Stimulated activated CD4-positive, alpha-beta T cell treated with anti-CD3 and anti-CD28 coated beads, Interleukin-1b, Interleukin-23, amount 100 ng/mL, for 1 hour (primary cell): ENCODE measurements at places on chromosomes 1 and 21.

DNA sequence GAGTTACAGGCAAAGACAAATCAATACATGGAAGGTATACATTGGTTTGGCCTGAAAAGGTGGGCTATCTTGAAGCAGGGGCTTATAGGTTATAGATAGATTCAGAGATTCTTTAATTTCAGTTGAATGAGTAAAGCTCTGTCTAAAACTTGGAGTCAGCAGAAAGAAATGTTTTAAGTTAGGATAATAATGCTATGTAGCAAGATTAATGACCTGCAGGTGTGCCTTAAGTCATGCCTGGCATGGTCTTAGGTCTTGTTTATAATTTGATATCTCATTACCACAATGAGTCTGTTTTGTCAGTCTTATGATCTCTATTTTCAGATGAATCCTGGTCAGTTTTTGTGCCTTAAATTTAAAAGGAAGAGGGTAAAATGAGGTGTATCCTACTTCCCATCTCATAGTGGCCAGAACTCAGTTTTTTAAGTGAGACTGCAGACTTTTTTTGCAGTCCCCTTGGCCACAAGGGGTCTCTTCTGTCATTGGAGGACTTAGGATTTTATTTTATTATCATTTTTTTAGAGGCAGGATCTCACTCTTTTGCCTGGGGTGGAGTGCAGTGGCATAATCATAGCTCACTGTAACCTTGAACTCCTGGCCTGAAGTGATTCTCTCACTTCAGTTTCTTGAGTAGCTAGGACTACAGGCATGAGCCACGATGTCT, 21.3 kb upstream of the PGBD2 start:
- no peak for DNase-seq

GRCh38 chr1:24301785-24302175, 17.4 kb upstream of the GRHL3 start:
- no peak for DNase-seq

DNA sequence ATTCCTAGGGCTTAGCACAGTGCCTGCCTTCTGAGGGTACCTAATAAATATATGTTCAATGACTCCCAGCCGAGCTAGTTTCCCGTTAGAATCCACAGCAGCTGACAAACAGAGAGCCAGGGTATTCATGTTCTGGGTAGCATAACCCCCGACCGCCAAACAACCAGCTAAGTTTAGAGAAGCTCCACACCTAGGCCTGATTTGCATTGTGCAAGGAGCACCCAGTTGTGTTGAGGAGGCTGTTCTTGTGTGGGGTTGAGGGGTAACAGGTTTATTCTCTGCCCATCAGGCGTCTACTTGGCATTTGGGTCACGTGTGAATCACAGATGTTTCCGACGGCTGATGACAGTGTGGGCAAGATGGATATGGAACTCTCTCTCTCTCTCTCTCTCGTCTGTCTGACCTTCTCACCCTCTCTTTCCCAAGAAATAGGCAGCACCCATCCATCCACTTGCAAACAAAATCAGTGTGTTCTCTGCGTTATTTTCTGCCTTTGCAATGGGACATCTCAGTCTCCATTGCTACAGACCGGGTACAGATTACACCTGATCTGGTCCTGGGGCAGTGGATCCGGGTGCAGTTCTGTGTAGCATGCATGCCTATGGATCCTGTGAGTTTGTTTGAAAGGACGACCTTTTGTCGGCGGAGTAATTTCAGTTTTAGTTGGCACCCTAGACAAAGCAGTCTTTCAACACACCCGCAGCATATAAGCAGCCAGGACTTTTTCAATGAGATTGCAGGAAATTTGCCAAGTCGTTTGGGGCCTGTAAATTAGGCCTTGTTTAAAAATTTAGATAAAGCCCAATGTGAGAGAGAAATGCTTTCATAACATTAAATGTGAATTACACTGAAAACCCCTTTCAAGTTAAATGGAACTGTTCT, 29.4 kb downstream of the KAZN start:
- no peak for DNase-seq

DNA sequence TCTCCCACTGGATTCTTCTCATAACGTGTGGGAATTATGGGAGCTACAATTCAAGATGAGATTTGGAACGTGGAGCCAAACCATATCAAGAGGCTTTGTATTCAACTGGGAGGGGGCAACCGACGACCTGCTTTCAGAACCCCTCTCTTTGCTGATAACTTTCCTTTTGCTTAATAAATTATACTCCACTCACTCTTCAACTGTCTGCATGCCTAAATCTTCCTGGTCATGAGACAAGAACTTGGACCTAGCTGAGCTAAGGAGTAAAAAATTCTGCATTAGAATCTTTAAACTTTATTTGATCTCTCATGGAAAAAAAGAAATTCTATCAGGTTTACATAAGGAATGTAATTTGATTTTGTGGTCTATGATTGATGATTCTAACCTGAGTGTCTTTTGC, 86.7 kb upstream of the CYYR1 start:
- no peak for DNase-seq

- DNase-seq, result no peak
Measured at GRCh38 chr1:28928314-28928941, 14.1 kb downstream of the EPB41 start.

DNA sequence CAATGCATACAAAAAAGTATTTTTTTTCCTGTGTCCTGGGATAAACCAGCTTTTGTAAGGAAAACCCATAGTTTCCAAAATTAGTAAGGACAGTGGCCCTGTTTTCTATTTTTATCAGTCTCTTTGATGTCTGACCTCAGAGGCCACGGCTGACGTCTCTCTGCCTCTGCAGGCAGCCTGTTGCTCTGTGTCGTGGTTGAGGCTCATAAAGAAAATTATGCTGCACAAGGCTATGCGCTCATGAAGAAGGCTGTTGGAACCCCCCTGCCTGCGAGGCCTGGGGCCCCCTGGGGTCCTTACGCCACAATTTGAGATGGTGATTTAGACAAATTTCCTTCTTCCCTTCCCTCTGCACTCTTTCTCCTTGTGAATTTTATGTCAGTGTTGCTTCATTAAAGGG, 48.9 kb downstream of the AGPAT3 start:
- no peak for DNase-seq

GRCh38 chr1:19824541-19824940, 9.5 kb upstream of the RNF186 start:
- DNase-seq, result no peak

GRCh38 chr1:221699577-221699976, 42.3 kb downstream of the DUSP10 start:
- no peak for DNase-seq

- DNase-seq, result no peak
Measured at GRCh38 chr21:44551340-44551961, at the start of gene KRTAP10-2. Gene KRTAP10-2, minus strand, starts transcription at chr21:44551505. Its CDS starts 47 bp downstream, at chr21:44551458.

GRCh38 chr21:39499156-39499555, 47.4 kb downstream of the SH3BGR start:
- DNase-seq, result no peak

GRCh38 chr1:6578624-6579373, 995 bp upstream of the ZBTB48 start:
- no peak for DNase-seq

- no peak for DNase-seq
Measured at GRCh38 chr21:40732253-40733023, 114.5 kb downstream of the DSCAM start.

GRCh38 chr1:78712467-78713051, 62.9 kb downstream of the IFI44 start:
- DNase-seq, result no peak

- DNase-seq, result no peak
Measured at GRCh38 chr1:97826820-97827219, 94.0 kb downstream of the DPYD start.

GRCh38 chr1:104018922-104019674, 269.4 kb downstream of the AMY1C start:
- DNase-seq, result no peak

GRCh38 chr1:116492358-116492811, 78.4 kb downstream of the CD58 start:
- DNase-seq, result no peak

GRCh38 chr1:37567023-37567422, 10.3 kb downstream of the DNALI1 start:
- no peak for DNase-seq

DNA sequence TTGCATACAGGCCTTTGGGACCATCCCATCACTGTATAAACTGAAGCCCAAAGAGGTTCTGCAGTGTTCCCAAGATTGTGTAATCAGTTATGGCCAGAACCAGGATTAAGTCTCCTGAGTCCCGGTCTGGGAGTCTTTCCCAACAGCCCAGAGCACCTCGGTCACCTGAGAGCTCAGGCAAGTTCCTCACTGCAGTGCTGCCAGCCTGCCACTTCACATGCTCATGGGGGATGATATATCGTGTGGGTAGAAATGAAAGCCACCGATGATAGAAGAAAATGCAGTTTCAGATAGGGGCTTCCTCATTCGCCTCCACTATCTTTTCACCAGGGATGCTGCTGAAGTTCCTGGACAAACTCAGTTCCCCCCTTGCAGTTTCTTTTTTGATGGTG, 30.4 kb downstream of the FHAD1 start:
- no peak for DNase-seq

DNA sequence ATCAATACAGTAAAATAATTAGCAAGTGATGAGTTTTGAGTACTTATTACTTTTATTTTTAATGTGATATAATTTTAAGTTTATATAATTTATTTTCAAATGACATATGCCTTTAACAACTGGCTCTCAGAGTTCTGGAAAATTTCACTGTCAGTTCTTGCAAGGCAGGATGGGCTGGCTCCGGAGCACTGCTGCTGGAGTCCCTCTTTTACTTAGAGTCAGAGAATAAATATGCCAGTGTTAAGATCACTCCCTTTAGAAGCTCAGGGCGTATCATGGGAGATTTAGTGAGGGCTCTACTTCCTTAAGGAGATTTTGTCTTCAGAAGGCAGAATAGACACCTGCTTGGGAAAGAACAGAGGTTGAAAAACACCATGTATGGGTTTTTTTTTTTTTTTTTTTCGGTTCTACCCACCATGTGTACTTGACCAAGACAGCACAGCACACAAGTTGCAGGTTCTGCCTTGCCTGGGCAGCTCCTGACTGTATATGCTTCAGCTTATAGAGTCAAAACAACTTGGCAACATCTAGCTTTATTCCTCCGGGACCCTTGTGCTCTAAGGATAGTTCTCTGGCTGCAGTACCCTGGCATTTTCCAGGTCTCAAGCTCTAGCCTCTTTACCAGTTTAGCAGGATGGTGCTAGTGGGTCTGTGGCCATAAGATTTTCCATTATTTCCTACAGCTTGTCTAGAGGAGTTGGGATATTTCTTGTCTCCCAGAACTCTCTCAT, 29.7 kb upstream of the FMOD start:
- no peak for DNase-seq

GRCh38 chr1:116724765-116725375, 29.4 kb upstream of the CD2 start:
- peak; percentile 66 for DNase-seq

GRCh38 chr21:33650230-33650629, 7.9 kb downstream of the ITSN1 start:
- no peak for DNase-seq

DNA sequence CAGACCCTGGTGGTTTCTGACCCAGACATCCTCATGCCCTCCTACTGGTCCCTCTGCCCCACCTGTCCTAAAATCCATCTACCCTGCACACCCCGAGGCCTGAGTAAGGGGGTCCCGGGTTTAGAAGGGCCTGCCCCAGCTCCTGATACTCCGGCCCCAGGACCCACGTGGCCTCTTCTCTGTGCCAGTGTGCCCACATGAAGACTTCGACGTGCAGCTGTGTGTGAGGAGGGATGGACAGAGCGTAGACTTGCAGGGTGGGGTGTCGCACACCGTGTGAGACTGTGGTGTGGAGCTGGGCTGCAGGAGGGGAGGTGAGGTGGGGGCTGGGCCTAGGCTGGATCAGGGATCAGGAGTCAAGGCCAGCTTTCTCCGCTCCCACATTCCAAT, 461.1 kb downstream of the PTPRU start:
- DNase-seq, result no peak

- DNase-seq, result no peak
Measured at GRCh38 chr1:54463259-54464030, 57.3 kb upstream of the SSBP3 start.

GRCh38 chr21:36396971-36397370, 11.8 kb downstream of the CHAF1B start:
- DNase-seq, result no peak

GRCh38 chr1:54811066-54811465, 9.9 kb upstream of the TTC22 start:
- DNase-seq, result no peak

- no peak for DNase-seq
Measured at GRCh38 chr1:16181887-16182719, 26.2 kb upstream of the EPHA2 start.

DNA sequence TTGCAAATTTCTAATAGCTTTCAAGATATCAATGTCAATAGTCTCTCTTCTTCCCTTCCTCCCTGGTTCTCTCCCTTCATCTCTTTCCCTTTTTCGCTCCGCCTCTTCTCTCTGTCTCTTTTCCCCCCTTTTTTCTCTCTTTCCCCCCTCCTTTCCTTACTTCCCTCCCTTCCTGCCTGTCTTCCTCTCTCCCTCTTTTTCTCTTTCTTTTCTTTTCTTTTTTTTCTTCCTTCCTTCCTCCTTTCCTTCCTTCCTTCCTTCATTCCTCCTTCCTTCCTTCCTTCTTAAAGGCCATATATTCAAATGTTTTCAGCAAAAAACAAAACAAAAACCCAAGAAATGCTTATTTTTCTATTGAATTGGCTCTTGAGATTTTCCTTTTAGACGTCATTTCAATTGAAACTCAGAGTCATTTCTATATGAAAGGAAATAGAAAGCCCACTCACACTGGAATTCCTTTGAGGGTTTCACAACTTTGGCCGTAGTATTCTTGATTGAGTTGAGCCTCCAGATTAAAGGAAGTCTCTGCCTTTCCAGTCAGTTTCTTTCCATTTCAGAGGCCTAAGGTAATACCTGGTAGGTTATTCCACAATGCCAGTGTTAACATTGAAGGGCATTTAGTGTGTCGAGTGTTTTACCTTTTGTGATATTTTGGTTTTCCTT, 551.5 kb downstream of the LMO4 start:
- no peak for DNase-seq

DNA sequence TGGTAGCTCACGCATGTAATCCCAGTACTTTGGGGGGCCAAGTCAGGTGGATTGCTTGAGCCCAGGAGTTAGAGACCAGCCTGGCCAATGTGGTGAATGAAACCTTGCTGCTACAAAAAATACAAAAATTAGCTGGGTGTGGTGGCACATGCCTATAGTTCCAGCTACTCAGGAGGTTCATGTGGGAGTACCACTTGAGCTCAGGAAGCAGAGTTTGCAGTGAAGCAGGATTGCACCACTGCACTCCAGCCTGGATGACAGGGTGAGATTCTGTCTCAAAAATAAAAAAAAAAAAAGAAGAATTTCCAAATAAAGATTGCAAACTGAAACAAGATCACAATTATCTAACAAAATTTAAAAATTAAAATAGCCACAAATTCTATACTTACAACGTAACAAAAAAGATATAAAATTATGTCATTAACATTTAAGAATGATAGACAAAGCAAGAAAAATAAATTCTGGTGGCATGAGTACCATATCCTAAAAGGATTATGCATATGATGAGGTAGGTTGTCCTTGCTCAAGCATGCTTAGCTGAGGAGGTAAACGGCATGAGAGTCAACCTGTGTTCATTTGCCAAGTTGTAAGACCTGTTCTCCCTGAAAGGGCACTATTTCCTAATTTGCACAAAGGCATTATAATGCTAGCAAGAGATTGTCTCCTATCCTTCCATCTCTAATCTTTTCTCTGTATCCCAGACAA, 20.2 kb downstream of the IPP start:
- DNase-seq, result no peak

GRCh38 chr1:197393105-197393504, 125.1 kb downstream of the CRB1 start:
- no peak for DNase-seq

- DNase-seq, result no peak
Measured at GRCh38 chr1:71908303-71908702, 374.0 kb downstream of the NEGR1 start.

GRCh38 chr1:170567214-170567613, 35.2 kb downstream of the GORAB start:
- no peak for DNase-seq

- no peak for DNase-seq
Measured at GRCh38 chr1:201763455-201764140, 65.4 kb upstream of the IPO9 start.
